Activated naive CD4-positive, alpha-beta T cell treated with anti-CD3 and anti-CD28 coated beads, Interleukin-2, amount 50 U/mL, for 16 hours (primary cell): ENCODE measurements at places on chromosomes 7 and 10.
A peak's percentile ranks its signal among the peaks of the same experiment; 100 is the strongest.

GRCh38 chr7:121039994-121040393 lies 51.5 kb downstream of the CPED1 start:
- no peak for DNase-seq

DNA sequence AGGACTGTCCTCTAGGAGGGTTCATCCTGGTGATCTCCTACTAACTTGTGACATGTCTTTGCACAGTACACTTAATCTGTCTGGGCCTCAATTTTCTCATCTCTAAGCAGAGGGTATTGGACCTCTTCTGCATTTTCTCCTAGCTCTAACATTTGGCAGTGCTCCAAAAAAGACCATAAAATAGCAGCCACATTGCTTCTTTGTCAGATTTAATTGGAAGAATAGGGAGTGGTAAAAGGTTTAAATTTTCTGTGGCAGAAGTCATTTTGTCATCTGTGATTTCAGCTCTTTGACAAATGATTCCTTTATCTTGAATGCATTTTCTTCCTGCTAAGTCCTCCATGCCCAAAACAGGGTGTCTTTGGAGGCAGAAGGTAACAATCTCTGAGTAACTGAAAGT lies 289.9 kb upstream of the LRGUK start:
- no peak for DNase-seq

DNA sequence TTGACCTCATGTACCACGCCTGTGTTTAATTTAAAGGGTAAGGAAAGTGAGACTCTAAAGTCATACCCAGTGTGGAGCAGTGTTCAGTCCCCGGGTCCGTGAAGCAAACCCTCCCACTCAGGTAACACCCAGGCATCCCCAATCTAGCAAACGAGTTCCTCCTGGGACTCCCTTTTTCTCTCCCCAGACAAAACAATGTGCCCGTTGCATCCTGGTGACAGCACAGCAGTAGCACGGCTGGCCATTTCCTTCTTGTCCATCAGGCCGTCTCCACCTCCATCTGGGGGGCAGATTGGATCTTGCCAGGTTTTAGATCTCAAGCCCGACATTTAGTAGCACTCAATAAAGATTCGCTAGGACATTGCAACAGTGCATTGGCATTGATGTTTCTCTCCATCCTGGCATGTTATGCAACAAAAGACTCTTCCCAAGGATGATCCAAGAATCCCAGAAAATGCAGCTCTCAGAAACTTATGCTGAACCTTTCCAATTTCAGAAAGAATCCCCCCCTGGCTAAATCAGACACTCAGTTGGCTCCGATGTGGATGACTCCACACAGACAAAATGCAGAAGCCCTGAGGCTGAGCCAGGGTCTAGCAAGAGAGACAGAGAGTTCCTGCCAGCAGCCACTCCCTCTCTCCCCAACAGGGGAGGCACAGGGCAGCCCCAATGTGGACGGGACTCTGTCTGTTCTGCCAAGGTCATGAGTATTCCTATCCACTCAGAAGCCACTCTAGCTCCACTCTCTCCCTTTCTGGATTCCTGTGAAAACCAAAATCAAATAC lies 274.5 kb upstream of the MGMT start:
- no peak for DNase-seq

GRCh38 chr7:45143616-45144015 lies 14.0 kb upstream of the RAMP3 start:
- DNase-seq, result no peak

GRCh38 chr10:34889004-34889869 lies 74.1 kb upstream of the PARD3 start:
- no peak for DNase-seq

DNA sequence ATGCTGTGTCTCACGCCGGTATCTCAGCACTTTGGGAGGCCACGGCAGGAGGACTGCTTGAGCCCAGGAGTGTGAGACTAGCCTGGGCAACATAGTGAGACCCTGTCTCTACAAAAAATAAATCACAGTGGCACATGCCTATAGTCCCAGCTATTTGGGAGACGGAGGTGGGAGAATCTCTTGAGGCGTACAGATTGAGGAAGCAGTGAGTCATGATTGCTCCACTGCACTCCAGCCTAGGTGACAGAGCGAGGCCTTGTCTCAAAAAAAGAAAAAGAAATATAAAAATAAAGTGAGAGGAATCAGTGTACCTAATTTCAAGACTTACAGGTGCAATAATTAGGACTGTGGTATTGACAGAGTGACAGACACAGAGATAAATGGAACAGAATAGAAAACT lies 23.9 kb downstream of the SLC25A40 start:
- DNase-seq, result no peak

- DNase-seq, result no peak
These were observed 50.6 kb upstream of the PRKAR1B start for GRCh38 chr7:777728-778078.

- DNase-seq, result no peak
These were observed 9.3 kb upstream of the IL2RA start for GRCh38 chr10:6071181-6072175.

GRCh38 chr10:29646238-29646902 lies 11.6 kb upstream of the SVIL start:
- DNase-seq, result peak; percentile 13

DNA sequence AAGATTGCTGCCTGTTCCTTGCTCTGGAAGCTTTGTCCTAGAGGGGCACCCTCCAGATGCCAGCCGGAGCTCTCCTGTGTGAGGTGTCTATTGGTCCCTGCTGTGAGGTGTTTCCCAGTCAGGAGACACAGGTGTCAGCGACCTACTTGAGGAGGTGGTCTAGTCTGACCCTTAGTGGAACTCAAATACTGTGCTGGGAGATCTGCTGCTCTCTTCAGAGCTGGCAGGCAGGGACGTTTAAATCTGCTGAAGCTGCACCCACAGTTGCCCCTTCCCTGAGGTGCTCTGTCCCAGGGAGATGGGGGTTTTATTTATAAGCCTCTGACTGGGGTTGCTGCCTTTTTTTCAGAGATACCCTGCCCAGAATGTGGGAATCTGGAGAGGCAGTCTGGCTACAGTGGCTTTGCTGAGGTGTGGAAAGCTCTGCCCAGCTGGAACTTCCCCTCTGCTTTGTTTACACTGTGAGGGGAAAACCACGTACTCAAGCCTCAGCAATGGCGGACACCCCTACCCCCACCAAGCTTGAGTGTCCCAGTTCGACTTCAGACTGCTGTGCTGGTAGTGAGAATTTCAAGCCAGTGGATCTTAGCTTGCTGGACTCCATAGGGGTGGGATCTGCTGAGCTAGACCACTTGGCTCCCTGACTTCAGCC lies 119.2 kb downstream of the PPP1R9A start:
- DNase-seq, result no peak

GRCh38 chr7:44430054-44430453 lies 60.4 kb downstream of the NUDCD3 start:
- DNase-seq, result no peak
